ENCODE measurements at places on chromosomes 12 and 14. TPM values are rescaled to one million over a fixed set of nuclear protein-coding genes. Genes with fewer than 3 reads are reported as not detected.
A peak's percentile ranks its signal among the peaks of the same experiment; 100 is the strongest.

The TAS2R50 gene
- 1.9 TPM for total RNA-seq

The SERPINA3 gene
- total RNA-seq, result not detected

The GALNT8 gene
- not detected for total RNA-seq

The DCN gene
- total RNA-seq, result 1.8 TPM

The CDCA3 gene
- total RNA-seq, result 31.6 TPM

The KRT3 gene
- total RNA-seq, result not detected

The TMPRSS12 gene
- not detected for total RNA-seq

The PLBD1 gene
- total RNA-seq, result 0.37 TPM

DNA sequence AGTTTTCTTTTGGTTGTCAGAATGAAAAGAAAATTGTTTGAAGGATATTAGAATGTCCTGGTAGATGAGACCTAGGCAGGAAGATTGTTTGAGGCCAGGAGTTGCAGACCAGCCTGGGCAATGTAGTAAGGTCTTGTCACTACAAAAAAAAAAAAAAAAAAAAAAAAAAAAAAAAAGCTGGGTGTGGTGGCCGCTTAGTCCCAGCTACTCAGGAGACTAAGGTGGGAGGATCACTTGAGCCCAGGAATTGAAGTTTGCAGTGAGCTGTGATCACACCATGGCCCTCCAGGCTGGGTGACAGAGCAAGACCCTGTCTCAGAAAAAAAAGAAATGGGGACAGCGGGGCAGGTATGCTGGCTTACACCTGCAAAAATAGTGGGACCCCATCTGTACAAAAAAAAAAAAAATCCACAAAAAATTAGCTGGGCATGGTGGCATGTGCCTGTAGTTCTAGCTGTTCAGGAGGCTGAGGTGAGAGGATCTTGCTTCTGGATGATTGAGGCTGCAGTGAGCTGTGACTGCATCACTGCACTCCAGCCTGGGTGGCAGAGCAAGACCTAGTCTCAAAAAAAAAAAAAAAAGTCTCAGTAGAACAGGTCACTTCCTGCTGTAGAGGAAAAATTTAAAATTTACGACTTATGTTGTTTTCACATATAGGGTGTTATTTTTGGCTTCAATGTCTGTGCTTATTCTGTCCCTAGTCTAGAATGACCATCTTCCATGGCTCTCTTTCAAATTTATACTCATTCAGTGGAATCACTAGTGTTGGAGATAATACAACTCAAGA lies 70.7 kb downstream of the PPHLN1 start:
- no peak for DNase-seq

- DNase-seq, result no peak
Observed at GRCh38 chr14:90061685-90062126, at the start of gene KCNK13. Gene KCNK13 (plus strand): TSS chr14:90061994. CDS start chr14:90062206, 212 bp downstream.

DNA sequence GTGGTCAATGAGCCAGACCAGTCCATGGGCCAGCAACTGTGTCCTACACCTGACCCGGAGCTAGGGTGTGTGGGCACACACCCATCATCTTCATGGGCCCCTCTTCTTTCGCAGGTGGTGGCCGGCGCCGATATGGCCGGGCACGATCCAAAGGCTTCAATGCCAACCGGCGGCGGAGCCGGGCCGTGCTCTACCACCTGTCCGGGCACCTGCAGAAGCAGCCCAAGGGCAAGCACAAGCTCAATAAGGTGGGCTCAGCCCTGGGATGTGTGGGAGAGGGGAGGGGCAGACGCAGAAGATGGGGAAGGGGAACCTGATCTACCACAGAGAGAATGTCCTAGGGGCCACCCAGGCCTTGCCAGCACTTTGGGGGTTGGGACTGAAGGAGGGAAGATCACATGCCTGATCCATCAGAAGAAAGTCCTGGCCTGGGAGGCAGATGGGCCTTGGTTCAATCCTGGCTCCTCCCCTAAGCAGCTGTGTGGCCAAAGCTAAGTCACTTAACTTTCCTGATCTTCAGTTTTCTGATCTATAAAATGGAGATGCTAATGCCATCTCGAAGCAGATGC lies 3.8 kb downstream of the KCNH3 start:
- DNase-seq, result no peak

- no peak for DNase-seq
Observed at GRCh38 chr14:70884595-70885342, 22.5 kb upstream of the PCNX1 start.

DNA sequence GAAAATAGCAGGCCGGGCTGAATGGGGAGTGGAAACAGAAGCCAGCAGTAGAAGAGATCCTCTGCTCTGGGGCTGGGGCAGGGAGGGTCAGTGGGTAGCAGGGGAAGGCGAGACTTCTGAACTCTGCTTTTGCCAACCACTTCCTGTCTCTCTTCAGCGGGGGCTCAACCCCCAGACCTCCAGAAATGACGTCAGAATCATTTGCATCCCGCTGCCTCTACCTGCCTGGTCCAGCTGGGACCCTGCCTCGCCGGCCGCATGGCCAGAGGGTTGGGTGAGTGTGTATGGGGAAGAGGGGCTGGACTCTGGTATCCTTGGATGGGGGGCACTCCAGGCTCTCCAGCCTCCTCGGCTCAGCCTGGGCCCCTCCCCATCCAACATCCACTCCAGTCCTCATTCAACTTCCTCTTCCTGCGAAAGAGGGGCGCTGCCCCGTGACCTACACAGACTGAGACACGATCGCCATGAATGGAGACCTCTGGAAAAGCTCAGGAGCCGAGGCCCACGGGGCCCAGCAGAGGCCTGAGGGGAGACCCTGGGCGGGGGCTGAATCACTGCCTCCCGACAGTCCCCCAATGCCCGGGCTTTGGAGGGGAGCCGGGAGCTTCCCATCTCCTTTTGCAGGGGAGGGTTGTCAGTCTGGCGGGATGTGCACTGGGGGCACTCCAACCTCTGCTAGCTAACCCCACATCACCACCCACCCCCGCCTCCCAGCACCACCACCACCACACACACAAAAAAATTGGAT lies 458 bp upstream of the HOXC4 start:
- DNase-seq, result no peak

- DNase-seq, result peak; percentile 72
Observed at GRCh38 chr12:131830335-131830913, 2.2 kb downstream of the MMP17 start.

- DNase-seq, result no peak
Observed at GRCh38 chr12:12056951-12057350, 13.8 kb upstream of the BCL2L14 start.

- DNase-seq, result peak; percentile 42
Observed at GRCh38 chr14:37903343-37904191, 304.1 kb upstream of the SSTR1 start.

- DNase-seq, result no peak
Observed at GRCh38 chr14:71665157-71665556, 267.1 kb upstream of the RGS6 start.

- no peak for DNase-seq
Observed at GRCh38 chr14:102901633-102902032, 20.8 kb upstream of the AMN start.

DNA sequence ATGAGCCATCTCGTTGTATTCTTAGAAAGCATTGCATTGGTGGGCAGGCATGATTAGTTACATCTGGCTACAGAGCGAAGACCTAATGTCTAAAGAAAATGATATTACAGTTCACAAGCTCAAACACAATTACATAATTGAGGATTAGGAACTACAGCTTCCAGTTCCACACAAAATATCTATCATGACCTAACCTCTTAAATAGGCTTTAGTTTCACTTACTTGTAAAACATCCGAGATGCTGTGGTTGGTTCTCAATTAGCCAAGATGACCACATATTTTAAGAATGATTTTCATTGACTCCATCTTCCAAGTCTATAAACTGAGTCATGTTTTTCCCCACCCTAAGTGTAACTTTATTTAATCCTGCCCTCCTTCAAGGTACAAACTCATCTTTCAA lies 69.5 kb downstream of the LRIG3 start:
- no peak for DNase-seq

GRCh38 chr12:108090107-108090899 lies 38.8 kb upstream of the WSCD2 start:
- DNase-seq, result no peak

GRCh38 chr12:127389923-127390322 lies 877.0 kb upstream of the TMEM132C start:
- DNase-seq, result no peak

DNA sequence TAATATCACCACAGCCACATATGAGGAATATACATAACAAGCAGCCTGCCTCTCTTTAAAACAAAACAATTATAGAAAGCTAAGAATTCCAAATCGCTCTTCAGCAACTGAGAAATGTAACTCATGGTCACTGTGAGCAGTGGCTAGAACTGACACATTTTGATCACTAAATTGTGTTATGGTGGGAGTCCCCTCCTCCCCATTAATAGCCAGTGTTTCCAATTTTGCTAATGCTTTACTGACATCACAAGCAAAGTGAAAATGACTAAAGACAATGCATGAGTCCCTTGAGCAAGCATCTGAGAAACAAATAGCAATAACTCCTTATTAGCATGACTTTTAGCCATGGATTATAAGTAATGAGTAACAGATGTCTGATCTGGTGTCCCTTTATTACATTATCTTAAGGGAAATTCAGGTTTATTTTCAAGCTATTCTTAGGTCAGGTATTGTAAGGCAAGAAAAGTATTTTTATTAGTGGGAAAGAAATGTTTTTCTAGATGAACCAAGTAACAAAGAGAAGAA lies 148.3 kb downstream of the KCNH5 start:
- no peak for DNase-seq

DNA sequence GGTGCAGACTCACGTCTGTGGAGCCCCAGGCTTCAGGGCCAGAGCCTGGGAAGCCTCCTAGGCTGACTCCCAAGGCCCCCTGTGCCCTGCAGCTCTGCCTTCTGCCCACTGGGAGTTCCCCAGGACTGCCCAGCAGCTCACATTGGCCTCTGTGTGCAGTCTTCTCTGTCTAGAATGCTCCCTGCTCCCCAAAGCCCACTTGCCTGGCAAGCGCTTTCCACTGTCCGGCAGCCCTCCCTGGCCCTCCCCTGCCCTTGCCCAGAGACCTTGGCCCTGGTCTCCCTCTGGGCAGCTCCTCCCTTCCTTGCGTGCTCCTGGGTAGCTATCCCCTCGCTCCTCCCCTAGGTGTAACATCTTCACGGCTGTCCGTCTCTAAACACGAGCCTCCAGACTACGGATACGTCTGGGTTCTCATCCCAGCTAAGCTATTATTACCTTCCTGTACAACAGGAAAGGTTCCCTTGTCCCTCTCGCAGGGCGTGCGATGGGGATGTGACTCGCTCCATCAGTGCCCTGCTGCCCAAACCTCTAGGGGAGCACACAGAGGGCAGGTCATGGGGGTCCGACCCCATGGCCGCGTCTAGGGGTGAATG lies 325.5 kb upstream of the RTL1 start:
- no peak for DNase-seq

GRCh38 chr12:64092507-64093196 lies 129.4 kb downstream of the KICS2 start:
- no peak for DNase-seq

DNA sequence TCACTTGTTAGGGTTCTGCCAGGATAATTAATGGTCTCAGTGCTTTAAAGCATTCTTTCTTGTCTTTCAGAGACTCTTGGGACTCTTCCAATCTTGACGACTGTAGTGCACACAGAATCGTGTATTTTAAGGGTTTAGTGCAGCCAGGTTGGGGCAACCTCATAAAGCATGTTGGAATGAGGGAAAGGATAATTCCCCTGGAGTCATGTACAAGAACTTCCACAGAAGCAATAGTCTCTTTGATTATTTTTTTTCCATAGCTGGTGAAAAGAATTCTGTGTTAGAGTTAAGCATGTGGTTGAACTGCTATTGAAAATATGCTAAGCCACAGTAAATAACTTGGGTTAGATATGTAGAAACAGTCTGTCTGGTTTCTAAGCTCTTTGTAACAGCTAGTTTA lies 246.8 kb upstream of the DAAM1 start:
- DNase-seq, result no peak

DNA sequence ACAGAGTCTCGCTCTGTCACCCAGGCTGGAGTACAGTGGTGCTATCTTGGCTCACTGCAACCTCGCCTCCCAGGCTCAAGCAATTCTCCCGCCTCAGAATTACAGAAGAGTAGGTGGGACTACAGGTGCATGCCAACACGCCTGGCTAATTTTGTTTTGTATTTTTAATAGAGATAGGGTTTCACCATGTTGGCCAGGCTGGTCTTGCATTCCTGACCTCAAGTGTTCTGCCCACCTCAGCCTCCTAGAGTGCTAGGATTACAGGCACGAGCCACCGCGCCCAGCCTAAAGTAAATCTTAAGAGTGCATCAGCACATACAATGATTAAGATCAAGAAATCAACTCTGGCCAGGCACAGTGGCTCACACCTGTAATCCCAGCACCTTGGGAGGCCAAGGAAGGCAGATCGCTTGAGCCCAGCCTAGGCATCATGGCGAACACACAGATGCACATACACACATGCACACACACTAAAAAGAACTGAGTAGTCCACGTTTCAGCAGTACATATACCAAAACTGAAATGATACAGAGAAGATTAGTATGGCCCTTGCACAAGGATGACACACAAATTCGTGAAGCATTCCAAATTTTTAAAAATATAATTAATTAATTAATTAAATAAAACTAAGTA lies 65.0 kb downstream of the HECTD1 start:
- DNase-seq, result no peak

- peak; percentile 94 for DNase-seq
Observed at GRCh38 chr14:55103005-55103640, 25.9 kb upstream of the LGALS3 start.

DNA sequence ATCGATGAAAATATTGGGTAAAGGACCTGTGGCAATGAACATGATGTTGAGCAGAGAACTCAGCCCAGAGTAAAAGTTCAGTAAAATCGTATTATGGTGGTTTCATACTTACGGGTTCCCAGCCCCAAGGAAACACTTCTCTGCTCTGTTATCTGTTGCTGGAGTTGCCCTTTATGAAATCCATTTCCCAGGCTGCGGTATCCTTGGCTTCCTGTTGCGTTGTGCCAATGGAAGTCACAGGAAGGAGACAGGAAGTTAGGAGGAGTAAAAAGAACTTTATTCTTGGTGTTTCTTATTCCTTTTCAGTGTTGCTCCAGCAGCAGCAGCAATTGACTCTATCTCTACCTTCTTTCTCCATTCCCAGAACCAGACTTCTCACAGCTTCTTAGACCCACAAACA lies 965.2 kb downstream of the VRK1 start:
- no peak for DNase-seq

DNA sequence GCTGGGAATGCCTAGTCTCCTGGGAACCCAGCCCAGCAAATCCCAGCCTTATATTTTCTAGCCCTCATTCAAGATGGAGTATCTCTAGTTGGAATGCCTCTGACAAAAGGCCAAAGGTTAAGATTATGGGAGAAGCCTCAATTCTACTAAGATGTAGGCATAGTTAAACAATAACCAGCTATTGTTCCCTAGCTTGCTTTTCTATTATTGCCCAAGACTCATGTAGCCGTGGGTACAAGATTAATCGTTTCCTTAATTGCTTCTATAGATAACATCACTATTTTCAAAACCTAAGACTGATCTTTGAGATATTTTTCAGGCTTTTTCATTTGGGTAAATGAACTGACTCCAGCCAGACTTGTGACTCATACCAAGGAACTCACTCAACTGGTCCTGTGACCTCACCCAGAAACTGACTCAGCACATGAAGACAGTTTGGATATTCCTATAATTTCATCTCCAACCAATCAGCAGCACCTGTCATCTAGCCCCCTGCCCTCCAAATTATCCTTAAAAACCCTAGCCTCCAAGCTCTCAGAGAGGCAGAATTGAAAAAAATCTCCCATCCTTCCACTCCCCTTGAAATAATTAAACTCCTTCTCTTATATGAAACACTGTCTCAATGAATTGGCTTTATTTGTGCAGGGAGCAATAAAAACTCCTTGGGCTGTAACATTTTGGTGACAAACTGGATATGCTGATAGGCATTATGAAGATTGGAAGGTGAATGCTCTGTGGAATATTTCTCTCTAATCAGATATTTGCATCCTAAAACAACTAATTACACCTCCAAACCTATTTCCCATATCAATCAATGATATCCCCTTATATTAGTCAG lies 589.0 kb downstream of the C12orf50 start:
- peak; percentile 46 for DNase-seq

- DNase-seq, result no peak
Observed at GRCh38 chr12:55707219-55707671, 459 bp downstream of the ITGA7 start.
